NK-92 treated with Interleukin-12 subunit alpha and Interleukin-12 subunit beta, amount 100 ng/mL, for 24 hours (cell line): ENCODE measurements at places on chromosomes 5 and 9.
A peak's percentile ranks its signal among the peaks of the same experiment; 100 is the strongest.

- no peak for DNase-seq
Observed at GRCh38 chr5:146474065-146474464, 26.9 kb downstream of the TCERG1 start.

- DNase-seq = no peak
Observed at GRCh38 chr5:157443041-157443549, 16.9 kb upstream of the NIPAL4 start.

GRCh38 chr9:78023003-78023741, 8.4 kb downstream of the GNAQ start:
- no peak for DNase-seq

GRCh38 chr5:106290841-106291240, 1379.9 kb downstream of the EFNA5 start:
- DNase-seq = no peak

DNA sequence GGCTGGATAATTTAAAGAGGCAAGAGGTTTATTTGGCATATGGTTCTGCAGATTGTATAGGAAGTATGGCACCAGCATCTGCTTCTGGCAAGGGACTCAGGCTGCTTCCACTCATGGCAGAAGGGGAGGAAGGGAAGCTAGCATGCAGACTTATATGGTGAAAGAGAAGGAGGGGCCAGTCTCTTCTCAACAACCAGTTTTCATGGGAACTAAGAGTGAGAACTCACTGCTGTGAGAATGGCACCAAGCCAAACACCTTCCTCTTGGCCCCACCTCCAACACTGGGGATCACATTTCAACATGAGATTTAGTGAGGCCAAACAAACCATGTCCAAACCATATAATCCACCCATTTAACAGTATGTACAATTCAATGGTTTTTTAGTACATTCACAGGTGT, 113.3 kb upstream of the SHB start:
- no peak for DNase-seq

- no peak for DNase-seq
Observed at GRCh38 chr9:72130321-72130720, 18.9 kb upstream of the GDA start.

DNA sequence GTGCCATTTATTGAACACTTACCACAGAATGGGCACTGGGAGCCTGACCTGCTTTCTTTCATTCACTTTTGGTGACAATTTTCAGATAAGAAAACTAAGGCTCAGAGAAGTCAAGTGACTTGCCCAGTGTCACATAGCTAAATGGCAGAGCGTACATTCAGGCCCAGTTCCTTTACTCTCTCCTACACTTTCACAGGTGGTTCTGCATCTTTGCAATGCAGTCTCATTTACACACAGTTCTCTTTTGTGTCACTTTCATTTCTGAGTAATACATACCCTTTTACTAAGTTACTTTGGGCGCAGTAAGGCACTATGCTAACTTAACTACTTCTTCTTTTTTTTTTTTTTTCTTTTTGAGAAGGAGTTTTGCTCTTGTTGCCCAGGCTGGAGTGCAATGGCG, 8.3 kb downstream of the NFIL3 start:
- DNase-seq = no peak

GRCh38 chr5:146173597-146173996, 8.9 kb downstream of the LARS1 start:
- no peak for DNase-seq

- DNase-seq = no peak
Observed at GRCh38 chr9:135384226-135384625, 95.4 kb upstream of the PPP1R26 start.

DNA sequence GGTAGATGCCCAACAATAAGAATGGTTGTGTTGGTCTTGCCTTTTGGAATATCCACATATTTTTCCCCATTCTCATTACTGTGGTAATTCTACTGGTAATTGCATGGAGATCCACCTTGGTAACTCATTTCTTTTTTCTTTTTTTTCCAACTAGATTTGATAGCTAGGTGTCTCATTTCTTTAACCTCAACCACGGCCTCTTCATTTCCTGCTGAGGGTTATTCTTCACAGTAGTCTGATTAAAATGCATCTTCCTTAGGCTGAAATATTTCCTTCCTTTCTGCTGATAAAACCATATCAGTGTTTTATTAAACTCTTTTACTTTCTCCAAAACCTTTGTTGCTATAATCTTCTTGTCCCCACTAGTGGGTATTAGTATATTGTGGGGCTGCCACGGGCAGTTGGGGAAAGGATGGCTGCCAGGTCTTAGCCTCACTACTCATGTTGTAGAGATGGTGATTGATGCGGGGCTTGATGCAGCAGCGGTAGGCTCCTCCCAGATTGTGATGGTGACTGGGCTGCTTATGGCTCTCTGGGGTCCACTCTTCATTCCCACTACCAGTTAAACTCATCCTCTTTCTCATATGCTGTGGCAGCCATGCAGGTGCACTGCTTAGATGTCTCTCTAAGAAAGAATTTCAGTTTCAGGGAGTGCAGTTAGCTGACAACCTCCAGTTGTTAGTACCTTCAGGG, 35.9 kb downstream of the KIF2A start:
- DNase-seq = no peak

GRCh38 chr5:169299663-169300467, 1.1 kb downstream of the SLIT3 start:
- no peak for DNase-seq

DNA sequence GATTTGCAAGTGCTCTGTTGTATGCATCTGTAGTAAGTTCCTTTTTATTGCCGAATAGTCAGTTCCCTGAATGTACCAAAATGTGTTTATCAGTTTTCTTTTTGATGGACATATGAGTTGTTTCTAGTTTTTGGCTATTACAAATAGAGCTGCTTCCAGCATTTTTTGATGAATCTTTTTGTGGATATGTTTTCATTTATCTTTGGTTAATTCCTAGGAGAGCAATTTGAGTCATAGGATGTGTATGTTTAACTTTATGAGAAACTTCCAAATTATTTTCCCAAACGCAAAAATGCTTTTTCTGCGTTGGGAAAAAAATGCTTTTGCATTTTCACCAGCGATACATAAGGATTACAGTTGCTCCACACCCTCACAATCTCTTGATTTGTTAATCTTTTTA, 287.7 kb downstream of the FER start:
- DNase-seq = no peak

- DNase-seq = no peak
Observed at GRCh38 chr5:159414021-159414420, 83.7 kb upstream of the IL12B start.

DNA sequence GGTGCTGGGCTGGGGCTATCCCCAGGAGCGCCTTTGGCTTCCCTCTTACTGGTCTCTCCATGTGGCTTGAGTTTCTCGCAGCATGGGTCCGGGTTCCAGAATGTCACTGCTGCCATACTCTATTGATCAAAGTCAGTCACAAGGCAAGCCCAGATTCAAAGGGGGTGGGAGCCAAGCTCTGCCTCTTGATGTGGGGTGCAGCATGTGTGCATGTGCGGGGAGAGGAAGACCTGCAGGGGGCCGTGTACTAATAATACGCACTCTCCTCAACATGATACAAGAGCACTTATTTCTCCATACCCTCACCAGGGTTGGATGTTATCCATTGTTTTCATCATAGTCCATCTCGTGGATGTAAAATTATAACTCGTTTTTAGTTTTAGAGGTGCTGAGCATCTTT, 81.2 kb downstream of the NDFIP1 start:
- DNase-seq = no peak

- DNase-seq = no peak
Observed at GRCh38 chr9:13900449-13900848, 413.5 kb downstream of the NFIB start.

GRCh38 chr5:76958991-76959767, 6.3 kb downstream of the CRHBP start:
- no peak for DNase-seq

DNA sequence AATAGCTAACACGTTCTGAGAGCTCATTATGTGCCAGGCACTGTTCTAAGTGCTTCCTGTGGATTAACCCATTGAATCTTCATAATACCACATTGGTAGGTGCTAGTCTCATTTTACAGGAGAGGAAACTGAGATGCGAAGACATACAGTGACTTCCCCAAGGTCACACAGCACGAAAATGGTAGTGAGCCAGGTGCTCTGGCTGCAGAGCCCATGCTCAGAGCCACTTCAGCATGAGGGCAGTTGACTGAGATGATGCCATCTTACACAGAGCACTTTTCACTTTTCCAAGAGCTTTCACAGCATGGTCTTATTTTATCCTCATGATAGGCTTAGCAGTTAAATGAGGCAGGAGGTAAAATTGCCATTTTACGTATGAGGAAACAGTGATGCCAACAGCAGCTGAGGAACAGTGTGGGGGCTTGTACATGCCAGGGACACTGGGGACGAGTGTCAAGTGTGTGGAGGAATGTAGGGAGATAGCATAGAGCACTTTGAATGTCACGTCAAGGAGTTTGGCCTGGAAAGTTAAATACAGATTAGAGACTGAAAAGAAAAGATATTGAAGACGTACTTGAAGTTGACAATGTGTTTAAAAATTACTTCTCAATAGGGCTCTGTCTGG, 180.0 kb downstream of the KIF4B start:
- DNase-seq = no peak

DNA sequence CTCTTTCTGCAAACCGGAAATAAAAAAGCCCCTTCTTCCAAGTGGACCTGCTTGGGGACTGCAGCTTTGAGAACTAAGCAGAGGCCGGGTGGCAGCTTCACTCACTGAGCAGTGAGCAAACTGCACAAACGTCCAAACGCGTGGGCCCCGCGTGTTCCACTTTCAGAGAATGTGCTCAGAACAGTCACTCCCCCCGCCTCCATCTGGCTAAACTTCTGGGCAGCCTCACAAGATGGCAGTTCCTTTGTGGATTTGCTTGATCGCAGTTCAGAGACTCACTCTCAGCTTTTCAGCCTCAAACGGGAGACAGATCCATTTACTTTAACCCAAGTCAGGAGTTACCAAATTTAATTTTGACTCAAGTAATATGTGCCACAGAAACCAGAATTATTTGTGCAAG, 216.6 kb downstream of the TLE1 start:
- no peak for DNase-seq

DNA sequence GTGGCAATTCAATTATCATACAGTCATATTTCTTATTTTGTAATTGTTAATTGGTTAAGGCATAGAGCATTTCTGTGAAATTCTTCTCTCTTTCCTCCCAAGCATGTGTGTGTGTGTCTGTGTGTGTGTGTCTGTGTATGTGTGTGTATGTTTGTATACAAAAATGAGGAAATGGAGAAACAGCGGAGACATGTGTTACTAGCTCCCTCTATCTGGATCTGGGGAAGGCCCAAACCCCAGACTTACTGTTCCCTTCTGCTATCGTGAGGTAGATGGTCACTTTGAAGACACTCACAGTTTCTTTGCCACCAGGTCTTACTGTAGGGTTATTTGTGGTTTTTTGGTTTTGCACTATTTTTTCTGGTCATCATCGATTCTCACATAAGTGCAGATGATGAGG, 11.4 kb upstream of the C5orf63 start:
- no peak for DNase-seq

DNA sequence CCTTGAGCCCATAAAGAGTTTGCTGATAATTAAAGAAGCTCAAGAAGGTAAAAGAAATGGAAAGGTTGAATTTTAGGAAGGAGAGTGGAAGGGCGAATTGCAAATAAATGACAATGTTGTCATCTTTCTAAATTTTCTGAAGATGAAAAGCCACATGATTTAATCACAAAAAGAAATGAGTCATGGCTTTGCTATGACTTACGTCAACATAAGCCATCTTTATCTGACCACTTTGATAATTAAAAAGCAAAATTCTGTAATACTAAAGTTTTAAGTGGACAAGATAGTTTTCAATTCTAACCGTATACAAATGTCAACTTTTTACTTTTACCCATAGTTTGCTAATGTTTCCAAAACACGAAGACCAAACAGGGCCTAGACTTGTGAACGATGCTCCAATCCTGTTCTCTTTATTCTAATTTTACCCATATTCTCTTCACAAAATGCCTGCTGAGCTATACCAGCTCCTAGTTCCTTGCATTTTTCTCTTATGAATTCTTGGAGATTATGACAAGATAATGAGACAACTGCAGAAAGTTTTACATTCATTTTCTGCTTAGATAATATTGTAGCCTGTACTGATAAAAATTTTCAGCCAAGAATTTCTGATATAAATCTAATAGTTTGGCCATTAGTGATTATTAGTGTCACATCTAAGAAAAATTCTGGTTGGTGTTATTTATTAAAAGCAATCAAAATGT, 21.8 kb upstream of the PRUNE2 start:
- no peak for DNase-seq

GRCh38 chr9:97983589-97984187, 547 bp downstream of the ANP32B start:
- peak; percentile 44 for DNase-seq

GRCh38 chr5:148911386-148911785, 85.0 kb downstream of the ADRB2 start:
- no peak for DNase-seq

- no peak for DNase-seq
Observed at GRCh38 chr5:62627121-62627520, 48.5 kb downstream of the LRRC70 start.

- no peak for DNase-seq
Observed at GRCh38 chr5:36826694-36827093, 49.9 kb upstream of the NIPBL start.

GRCh38 chr5:56516035-56516434, 282.9 kb upstream of the ANKRD55 start:
- no peak for DNase-seq

DNA sequence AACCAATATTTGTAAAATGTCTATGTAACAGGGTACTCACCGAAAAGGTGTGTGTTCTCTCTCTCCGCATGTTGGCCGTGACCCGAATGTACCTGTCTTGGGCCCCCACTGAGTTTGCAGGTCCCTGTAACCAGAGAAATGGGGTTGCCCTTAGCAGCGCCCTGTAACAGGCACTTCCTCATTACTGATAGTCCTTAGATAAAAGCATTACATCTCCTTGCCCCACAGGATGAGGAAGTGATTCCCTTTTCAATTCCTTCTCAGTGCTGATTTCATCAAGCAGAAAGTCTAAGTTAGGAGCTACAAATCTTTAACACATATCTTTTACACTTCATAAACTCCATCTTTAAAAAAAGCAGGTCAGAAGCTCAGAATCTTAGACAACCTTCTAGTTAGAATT, 15.2 kb upstream of the HMHB1 start:
- DNase-seq = no peak

DNA sequence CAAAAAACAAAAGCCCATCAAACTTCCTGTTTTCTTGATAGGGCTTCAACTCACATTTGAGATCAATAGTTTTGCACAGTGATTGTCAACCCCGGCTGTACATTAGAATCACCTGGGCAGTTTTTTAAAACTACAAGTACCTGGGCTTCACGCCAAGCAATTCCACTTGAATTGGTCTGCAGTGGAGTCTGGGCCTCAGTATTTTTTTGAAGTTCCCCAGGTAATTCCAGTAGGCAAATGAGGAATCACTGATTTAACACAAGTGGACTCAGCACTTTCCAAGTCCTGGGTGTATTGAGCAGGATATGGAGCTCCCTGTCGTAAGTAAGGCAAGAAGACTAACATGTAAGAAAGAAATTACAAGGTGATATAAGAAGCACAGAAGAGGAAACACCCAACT, 14.8 kb upstream of the SMIM15 start:
- no peak for DNase-seq
